ENCODE measurements at places on chromosomes 3 and 15.

DNA sequence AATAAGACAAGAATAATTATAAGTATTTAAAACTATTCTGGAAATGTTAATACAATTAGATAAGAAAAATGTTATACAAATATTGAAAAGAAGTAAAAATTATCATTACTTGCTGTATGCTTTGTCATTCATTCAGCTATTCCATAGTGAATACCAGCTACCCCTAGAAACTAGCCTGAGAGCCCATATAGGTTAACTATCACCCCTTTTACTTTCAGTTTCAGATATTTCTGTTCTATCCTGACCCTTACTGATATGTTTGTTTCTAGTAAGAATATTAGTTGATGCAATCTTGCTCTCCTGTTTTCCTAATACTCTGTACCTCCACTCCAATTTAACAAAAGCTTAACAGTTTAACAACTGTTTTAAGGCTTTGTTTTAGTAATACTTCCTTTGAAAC, 31.6 kb downstream of the FAM227B start:
- no peak for DNase-seq

DNA sequence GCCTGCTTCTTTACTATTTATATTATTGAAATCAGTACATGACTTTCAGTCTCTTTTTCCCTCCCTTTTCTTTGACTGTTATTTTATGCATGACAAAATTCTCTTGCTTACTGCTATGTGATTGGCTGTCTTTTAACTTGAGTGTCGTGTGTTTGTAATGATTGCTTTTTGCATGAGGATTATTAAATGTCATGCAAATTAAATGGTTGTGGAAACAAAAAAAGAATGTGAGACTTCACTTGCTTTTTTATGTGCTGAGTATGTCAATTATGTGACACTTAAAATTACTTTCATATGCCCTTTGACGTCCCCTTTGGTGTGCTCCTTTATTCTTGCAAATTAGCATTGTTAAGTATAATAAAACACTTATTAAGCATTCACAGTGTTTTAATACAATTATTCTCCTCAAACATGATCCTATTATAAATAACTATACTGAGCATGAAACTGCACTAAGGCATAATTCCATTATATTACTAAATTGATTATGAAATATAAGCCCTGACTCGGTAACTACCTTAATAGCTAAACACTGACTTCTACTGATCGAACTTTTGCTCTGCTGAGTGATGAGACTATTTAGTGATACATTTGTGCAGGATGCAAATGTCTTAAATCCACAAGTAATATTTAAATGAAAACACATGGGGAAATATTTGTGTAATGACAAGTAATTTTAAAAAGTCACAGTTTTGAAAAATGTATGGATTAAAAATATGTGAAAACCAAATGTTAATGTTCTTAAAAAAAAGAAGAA, 401.7 kb downstream of the NLGN1 start:
- DNase-seq, result no peak

DNA sequence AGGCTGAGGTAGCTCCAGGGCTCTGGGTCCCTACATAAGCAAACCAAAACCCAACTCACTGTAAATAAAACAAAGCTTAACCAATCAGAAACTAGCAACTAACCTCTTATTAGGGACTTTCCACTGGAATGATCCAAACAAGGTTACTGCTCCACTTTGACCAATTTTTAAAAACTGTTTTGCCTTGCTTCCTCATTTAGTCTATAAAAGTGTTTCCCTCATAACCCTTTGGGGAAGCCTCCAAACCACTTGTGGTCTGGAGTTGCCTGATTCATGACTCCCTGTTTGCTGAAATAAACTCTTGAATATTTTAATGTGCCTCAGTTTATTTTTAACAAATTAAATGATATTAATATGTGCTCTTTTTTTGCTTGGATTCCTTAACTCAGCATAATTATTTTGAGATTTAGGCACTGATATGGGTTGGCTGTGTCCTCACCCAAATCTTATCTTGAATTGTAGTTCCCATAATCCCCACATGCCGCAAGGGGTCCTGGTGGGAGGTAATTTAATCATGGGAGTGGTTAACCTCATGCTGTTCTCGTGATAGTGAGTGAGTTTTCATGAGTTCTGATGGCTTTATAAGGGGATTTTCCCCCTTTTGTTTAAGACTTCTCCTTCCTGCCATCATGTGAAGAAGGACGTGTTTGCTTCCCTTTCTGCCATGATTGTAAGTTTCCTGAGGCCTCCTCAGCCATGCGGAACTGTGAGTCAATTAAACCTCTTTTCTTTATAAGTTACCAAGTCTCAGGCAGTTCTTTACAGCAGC, 90.6 kb downstream of the CD200R1L start:
- no peak for DNase-seq

- peak; percentile 73 for DNase-seq
Measured at GRCh38 chr15:38474155-38474757, 20.3 kb downstream of the FAM98B start.

GRCh38 chr15:74006774-74007639, 12.5 kb downstream of the PML start:
- no peak for DNase-seq

GRCh38 chr3:72567474-72567873, 280.8 kb downstream of the SHQ1 start:
- DNase-seq, result no peak

GRCh38 chr3:61574854-61575253, 13.5 kb downstream of the PTPRG start:
- no peak for DNase-seq

GRCh38 chr3:52062505-52062904, 6.1 kb upstream of the DUSP7 start:
- DNase-seq, result no peak

- DNase-seq, result no peak
Measured at GRCh38 chr3:127573401-127573800, 17.1 kb downstream of the TPRA1 start.

DNA sequence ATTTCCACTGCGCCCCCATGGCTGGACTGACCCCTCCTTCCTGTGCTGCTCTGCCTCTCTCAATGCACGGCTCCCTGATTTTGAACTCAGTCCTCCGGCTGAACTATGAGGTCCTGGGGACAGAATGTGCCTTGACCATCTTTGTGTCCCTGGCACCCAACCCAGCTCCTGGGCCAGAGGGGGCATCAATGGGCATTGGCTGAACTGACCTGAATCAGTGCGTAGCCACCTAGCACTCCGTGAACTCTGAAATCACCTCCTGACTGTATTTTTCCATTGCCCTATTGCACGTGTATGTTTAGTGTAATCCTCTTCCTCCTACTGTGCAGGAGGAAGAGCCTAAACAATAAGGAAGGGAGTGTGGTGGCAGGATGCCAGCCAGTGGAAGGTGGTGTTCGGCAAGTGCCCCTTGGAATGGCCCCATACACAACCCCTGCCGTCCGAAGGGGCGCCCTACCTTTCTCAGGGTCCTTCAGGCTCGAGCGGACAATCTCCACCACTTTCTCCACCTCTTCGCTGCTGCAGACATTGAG, 33.5 kb downstream of the BDH1 start:
- no peak for DNase-seq

DNA sequence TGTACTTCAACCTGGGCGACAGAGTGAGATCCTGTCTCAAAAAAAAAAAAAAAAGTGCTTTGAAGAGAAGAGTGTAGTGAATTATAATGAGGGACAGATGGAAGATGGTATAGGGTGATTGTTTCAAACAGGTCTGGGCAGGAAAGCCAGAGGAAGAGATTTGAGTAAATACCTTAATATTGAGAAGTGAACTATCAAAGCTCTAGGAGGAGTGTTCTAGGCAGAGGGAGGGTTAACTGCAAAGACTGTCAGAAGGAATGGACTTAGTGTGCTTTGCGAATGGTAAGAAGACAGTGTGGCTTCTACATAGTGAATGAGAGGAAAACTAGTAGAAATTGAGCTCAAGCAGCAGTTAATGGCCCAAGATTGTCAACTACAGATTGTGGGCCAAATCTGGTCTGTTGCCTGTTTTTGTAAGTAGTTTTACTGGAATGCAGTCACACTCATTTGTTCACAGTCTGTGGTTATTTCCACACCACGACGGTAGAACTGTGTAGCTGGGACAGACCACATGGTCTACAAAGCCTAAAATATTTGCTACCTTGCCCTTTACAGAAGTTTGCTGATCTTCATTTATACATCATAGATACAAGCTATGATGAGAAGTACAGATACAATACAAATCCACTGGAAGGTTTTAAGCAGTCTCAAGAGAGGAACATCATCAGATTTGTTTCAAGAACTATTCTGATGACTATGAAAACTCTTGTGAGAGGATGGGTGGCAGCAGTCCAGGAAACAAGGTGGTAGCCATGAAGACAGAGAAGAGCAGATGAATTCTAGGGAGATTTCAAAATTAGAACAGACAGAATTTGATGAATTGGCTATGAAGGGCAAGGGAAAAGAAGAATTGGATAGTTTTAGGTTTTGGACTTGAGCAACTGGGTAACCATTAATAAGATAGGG, 16.5 kb upstream of the USP50 start:
- no peak for DNase-seq

GRCh38 chr15:48168616-48169015, 9.5 kb downstream of the MYEF2 start:
- DNase-seq, result no peak

DNA sequence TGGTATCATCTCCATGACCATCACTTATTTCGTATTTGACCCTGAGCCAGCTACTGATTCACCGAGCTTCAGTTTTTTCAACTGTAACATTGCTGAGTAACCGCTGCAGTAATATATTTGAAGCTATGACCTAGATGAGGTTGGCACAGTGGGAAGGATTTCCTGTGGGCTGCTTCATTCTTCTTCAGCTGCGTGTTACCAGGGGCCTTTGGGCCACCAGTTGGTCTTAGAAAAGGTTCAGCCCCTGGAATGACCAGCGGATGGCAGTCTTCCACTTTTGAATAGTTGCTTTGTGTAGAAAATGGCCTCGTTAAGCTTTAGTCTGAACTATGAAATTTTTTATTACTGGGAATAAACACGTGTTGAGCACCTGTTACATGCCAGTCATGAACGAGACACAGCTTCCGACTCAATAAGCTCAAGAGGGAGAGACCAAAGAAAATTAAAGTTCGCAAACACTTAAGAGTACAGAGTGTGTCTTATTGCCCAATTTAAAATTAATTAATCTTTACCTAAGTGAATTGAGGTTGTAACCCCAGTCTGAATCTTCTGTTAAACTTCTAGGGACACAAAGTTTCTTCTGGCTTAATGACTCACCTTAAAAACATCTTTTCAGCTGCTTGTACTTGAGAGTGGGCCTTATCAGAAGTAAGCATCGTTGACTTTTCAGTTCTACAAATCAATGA, 57.6 kb upstream of the NR2E3 start:
- DNase-seq, result no peak

DNA sequence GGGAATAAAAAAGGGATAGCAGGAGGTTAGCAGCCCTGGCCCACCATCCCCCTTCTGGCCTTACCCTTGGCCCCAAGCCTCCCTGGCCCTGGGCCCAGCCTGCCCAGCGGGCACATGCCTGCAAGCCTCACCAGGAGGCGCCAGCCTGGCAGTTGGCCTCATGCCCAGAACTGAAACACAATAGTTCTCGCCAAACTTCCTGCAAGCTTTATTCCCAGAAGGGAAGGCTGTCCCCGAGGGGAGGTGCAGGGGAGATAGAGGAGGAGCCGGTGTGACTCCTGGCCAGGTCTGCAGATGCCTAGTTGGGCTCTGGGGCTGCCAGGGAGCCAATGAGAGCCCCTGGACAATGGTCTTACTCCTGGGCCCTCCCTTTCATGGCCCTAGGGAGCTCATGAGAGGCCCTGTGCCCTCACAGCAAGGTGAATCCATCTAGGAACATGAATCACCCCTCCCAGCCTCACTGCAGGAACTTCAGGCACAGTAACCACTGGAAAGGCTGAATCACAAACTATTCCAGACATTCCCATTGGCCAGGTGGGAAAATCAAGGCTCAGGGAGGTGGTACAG, 4.0 kb downstream of the CCDC33 start:
- no peak for DNase-seq

All from naive thymus-derived CD8-positive, alpha-beta T cell (primary cell).